ENCODE measurements at places on chromosomes 11 and 22.

DNA sequence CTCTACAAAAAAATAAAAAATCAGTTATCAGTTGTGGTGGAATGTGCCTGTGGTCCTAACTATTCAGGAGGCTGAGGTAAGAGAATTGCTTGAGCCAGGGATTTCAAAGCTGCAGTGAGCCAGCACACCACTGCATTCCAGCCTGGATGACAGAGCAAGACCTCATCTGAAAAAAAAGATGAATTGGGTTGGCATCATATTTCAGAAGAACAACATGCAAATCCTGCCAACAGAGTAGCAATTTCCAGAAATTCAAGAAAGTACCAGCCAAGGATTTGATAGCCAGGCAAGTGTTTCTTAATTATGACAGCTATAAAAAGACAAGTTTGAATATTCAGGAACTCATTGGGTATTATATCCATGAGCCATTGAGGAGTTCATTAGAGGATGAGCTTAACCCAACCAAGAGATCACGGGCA, 75.2 kb downstream of the USP47 start:
- no peak for DNase-seq

DNA sequence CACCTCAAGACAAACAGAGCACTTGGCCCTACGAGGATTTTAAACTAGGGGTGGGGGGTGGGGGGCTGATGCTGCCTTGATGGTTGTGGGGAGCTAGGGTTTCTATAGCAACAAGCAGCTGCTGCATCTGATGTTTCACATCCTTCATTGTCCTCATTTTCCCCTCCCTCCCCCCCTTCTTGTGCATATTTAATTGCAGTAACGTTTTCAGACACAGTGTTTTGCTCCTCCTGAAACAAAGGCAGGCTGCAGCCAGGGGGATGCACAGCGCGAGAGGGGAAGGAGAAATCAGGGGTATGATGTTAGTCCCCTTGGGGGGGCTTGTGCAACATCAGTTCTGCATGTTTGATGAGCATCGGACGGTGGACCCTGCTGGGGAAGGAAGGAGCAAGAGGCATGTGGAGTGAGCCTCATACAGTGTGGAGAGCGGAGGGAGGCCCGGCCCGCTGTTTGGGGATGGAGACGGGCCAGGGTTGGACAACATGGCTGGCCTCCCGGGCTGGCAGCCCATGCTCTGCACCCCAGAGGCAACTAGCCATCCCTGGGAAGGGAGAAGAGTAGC, 208.3 kb downstream of the CEP164 start:
- DNase-seq: no peak

- no peak for DNase-seq
Observed at GRCh38 chr22:37740455-37741311, 43.8 kb downstream of the TRIOBP start.

DNA sequence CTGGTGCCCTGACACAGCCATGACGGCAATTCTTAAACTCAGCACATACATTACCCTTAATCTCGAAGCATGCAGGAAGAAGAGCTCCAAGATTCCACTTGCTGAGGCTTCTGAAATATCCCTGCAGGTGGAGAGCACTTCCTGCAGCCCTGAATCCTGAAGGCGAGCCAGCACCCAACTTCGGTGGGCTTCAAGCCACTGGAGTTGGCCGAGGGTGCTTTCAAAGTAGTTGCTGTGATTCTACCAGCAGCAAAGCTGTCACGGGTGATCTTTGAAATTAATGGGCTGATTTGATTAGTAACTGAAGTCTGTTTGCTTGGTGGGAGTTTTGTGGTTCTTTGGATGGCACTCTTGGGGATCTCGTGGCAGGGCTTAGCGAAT, 9.0 kb upstream of the FTH1 start:
- DNase-seq: no peak

- no peak for DNase-seq
Observed at GRCh38 chr11:16402654-16403447, 46.5 kb upstream of the SOX6 start.

- DNase-seq: no peak
Observed at GRCh38 chr11:122105044-122105758, 10.8 kb downstream of the BLID start.

GRCh38 chr11:34158661-34159060, 53.2 kb downstream of the NAT10 start:
- no peak for DNase-seq

DNA sequence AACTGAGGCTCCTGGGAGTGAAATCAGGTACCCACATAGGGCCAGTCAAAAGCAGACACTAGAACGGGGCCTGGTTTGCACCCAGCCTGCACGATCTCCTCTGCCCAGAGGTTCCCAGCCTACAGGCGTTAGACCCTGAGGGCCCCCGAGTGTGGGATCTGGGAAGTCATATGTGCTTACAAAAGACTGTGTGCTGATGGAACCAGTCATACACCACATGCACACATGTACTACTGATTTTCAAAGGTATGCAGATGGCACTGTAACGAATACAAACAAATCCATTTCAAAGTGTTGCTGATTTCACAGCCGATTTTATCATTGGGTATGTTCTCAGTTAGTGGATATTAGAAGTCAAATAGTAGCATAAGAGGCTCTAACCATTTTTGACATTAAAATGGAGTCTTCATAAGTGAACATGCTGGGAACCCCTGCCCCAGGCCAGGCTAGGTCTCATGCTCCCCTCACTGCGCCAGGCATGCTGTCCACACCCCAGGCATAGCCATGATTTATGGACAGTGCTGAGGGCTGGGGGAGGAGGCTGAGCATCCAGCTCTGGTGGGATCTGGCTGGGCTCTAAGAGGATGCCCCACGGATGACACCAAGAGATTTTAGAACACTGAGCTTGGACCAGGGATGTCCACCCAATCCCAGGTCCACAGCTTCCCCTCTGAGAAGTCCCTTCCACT, 38.6 kb upstream of the LRRC32 start:
- DNase-seq: no peak

DNA sequence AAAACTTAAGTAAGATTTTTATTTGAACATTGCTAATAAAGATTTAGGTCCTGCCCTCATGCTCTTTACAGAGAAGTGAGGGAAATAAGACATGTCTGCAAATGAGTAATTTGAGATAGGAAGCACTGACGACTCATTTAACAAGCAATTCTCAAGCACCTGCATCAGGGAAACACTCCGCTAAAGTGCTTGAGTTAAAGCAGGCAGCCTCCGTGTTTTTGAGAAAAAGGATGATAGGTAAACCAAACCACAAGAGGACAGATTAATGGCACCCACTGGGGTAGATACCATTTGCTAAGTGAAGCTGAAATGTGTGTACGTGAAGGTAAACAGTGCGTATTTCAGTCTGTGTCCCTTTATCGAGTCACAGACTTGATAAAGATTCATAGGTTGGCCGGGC, 184.6 kb upstream of the CARD18 start:
- DNase-seq: no peak

- DNase-seq: no peak
Observed at GRCh38 chr11:17535488-17535887, 8.7 kb downstream of the USH1C start.

DNA sequence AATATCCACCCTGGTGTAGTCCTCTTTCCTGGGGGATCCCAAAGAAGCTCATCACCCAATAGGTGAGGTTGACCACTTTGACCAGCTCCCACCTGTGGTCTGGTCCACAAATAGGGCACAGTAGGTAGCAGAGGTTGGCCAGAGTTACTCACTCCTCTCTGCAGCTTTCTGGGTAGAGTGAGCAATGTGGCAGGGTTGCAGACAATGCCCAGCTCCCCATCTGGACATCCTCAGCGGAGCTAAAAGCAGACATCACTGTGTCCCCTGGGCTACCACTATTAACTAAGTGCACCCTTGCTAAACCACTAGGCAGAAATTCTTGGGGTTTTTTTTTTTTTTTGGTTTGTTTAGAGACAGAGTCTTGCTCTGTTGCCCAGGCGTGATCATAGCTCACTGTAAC, 48.4 kb upstream of the TP53I11 start:
- no peak for DNase-seq

DNA sequence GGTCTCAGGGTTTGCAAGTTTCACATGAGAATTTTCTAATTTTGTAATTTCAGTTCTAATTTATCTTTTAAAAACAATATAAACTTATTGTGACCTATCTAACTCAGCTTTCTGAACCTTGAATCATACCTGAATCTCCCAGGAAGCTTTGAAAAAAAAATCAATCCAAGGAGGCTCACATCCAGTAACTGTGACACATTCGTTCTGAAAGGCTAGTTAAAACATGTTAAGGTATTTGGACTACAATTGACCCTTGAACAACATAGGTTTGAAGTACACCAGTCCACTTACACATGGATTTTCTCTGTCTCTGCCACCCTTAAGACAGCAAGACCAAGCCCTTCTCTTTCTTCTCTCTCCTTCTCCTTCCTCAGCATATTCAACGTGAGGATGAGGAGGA, 40.0 kb downstream of the DDI1 start:
- DNase-seq: no peak

- no peak for DNase-seq
Observed at GRCh38 chr22:47202819-47203553, 440.5 kb downstream of the TBC1D22A start.

- DNase-seq: no peak
Observed at GRCh38 chr11:105156720-105157119, 17.2 kb upstream of the CARD18 start.

- DNase-seq: no peak
Observed at GRCh38 chr11:61173456-61173855, 12.2 kb upstream of the VPS37C start.

All from stimulated activated CD8-positive, alpha-beta memory T cell treated with anti-CD3 and anti-CD28 coated beads, Interleukin-7, amount 100 ng/mL, for 1 hour (primary cell).